ENCODE measurements at places on chromosomes 6 and 20.

DNA sequence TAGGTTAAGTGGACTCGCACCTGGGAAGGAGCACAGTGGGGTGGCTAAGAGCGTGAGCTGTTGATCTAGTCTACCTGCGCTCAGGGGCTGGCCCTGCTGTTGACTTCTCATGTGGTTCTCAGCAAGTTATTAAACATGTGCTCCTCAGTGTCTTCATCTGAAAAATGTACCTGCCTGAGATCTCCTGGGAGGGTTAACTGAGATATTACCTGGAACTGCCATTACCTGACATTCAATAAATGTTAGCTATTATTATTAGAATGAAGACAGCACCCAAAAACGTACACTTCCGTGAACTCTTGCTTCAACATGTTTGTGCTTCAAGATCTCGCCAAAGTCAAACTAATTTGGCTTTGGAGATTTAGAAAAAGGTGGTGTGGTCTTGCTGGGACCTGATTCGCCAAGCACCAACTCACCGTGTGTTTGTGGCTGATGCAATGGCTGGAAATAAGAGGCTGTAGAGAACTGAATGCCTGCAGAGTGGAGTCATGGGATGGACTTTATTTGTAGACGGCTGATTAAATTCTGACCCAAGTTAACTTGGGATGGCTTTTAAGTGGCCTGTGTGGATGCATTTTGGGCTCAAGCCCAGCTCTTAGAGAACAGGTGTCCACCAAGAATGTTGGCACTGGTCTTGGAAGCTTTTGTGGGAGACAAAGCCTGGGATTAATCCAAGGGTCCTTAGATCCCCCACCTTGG is 692.9 kb downstream of the QKI start:
- no peak for DNase-seq

- DNase-seq, result no peak
Observed at GRCh38 chr6:83637953-83638352, 70.9 kb downstream of the SNAP91 start.

DNA sequence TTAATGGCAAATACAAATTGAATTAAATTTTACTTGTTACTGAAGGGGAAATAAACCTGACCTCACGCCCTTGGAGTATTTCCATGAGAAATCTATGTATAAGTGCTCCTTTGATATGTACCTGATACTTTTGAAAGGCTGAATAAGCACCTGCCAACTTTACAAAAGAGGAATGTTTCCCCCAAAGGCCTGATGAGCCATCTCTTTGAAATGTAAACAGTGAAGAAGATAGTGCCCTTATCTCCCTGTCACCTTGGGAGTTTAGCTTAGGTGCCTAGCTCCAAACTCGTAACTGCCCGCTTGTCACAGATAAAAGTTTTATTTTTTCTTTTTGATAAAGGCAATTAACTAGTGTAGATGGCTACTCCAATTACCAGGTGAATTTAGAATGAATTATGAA is 1.1 kb upstream of the ZNF343 start:
- DNase-seq, result no peak

GRCh38 chr20:8291873-8292272 is 159.8 kb downstream of the PLCB1 start:
- DNase-seq, result no peak

GRCh38 chr6:101668496-101669030 is 275.1 kb downstream of the GRIK2 start:
- no peak for DNase-seq
